ENCODE measurements at places on chromosomes 12 and 14.

DNA sequence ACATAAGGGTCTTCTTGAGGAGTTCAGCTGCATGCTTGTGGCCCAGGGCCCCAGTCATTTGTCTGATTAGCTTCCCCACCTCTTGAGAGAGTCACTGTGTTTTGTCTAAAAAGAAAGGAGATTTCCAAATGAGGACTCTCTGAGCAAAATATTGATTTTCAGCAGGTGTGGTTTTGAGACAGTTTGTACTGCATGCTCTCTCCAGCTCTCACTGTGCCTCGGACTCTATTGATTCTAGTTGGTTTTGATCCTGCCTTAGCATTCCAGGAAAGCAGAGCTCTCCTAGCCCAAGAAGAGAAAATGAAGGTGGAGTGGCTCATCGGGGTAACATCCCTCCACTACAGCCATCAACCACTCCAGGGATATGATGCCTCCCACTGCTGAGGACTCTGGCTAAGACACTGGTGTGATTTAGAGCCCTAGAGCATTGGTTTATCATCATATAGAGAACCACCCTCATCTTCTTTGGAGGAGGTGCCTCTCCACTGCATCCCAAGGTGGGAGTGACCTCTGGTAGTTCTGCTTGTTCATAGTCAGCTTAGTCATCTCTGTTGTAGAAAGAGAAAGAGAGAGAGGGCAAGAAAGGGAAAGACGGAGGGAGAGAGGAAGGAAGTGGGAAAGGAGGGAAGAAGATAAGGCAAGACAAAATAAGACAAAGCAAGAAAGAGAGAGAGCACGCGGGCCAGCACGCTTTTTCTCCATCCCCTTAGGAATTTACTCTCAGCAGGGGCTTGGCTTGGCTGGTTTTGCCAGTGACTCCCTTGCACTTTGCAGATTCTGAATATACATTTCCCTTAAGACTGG is 365.6 kb downstream of the DPF3 start:
- DNase-seq = no peak

DNA sequence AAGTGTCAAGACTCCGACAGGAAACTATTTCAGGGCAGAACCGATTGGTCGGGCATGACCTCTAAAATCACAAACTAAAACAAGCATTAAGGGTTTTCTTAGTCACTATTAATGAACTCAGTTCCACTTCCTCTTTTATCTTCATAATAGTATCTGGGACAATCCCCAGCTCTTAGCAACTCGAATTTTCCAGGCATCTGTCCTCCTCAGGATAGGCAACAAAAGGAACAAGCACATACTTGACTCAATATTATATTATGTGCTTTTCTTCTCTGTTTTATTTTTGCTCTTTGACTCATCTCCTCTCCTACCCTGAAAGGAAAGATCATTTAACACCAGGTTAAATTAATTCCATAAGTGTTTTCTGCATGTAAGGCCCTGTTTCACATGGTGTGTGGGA is 638.3 kb upstream of the TBX3 start:
- peak; percentile 20 for DNase-seq

GRCh38 chr12:119601877-119602733 is 8.5 kb downstream of the TMEM233 start:
- DNase-seq = no peak

- no peak for DNase-seq
These were observed 21.2 kb upstream of the DLGAP5 start for GRCh38 chr14:55212634-55213033.

GRCh38 chr14:35877276-35877675 is 51.1 kb downstream of the BRMS1L start:
- no peak for DNase-seq

DNA sequence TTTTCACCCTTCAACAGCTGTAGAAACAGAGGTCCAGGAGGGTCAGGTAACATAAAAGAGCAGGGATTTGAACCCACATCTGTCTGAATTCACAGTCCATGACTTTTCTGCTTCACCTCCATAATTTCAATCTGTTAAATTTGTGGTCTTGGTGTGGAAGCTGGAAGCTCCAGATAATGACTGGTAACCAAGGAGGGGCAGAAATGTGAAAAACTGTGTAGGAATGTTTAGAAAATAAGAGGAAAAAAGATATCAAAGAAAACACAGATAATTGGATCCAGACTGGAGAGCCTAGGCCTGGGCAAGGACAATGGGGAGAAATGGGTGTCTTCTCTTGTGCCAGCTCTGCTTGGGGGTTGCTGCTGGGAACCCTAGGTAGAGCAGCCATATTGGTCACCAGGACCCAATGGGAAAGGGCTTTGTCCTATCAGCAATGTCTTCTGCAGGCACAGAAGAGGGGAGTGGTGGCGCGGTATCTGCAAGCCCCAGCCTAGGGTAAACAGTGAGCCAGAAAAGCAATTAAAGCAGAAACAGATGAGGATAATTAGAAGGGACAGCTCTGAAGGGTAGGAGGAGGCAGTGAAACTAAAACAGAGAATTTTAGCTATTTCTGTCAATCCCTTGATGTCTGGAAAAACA is 54.3 kb upstream of the CCDC91 start:
- DNase-seq = no peak

All from COLO829 (cell line).